ENCODE measurements at places on chromosomes 5 and 9. TPM values are rescaled to one million over a fixed set of nuclear protein-coding genes. Genes with fewer than 3 reads are reported as not detected.

DNA sequence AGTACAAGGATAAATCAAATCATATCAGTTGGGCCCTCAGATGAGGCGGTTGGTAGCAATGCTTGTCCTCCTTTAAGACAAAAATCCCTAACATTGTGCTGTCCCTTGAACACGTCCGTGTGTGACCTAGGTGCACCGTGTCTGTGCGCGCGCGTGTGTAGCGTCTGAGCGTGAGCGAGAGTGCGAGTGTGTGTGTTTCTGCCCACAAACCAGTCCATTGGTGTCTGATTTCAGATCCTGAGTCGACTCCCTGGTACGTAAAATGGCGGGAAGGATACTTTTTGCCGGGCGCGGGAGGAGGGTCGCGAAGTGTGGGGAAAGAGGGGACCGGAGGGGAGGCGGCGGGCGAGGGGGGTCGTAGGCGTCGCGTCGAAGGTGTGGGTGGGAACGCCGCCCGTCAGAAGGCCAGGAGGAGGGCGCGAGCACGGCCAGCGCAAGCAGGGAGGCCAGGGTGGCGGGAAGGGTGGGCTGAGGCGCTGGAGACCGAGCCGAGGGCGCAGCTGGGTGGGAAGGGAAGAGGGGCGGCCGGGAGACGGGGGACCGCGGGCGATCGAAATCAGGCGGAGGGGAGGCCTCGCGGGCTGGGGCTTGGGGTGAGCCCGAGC lies 8.9 kb downstream of the OTP start:
- peaks cover 21% of the 10 kb centered on the region for H3K4me1 ChIP-seq
- H3K4me3 ChIP-seq: no peak overlapping the region
- H3K36me3 ChIP-seq: no peaks in the 10 kb centered on the region
- DNase-seq: no peak

Gene LCN6
- 7.3 TPM for total RNA-seq

Gene IL9
- total RNA-seq: not detected

DNA sequence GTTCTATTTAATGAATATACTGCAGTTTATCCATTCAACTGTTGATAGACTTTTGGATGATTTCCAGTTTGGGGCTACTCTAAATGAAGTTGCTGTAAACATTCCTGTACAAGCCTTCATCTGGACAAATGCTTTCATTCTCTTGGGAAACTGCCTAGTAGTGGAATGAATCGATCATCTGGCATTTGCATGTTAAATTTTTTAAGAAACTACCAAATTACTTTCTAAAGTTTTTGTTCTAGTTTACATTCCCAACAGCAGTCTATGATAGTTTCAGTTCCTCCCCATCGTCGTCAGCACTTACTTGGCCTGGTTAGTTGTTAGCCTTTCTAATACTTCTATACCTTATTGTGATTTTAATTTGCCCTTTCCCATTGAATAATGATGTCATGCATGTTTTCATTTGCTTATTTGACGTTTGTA lies 306.3 kb downstream of the FER start:
- no peaks in the 10 kb centered on the region for H3K36me3 ChIP-seq
- no peak overlapping the region for H3K27ac ChIP-seq
- DNase-seq: no peak
- H3K27me3 ChIP-seq: no peaks in the 10 kb centered on the region

- no peak for DNase-seq
- H3K4me1 ChIP-seq: peaks cover 43% of the 10 kb centered on the region
- H3K27me3 ChIP-seq: peaks cover 78% of the 10 kb centered on the region
- no peak overlapping the region for H3K4me3 ChIP-seq
- H3K36me3 ChIP-seq: no peaks in the 10 kb centered on the region
- no peak overlapping the region for H3K27ac ChIP-seq
Observed at GRCh38 chr5:177402271-177403043, 2.0 kb upstream of the PFN3 start.

- H3K4me1 ChIP-seq: no peaks in the 10 kb centered on the region
- DNase-seq: no peak
- H3K36me3 ChIP-seq: no peaks in the 10 kb centered on the region
- H3K27me3 ChIP-seq: no peaks in the 10 kb centered on the region
Observed at GRCh38 chr9:16964228-16964627, 93.8 kb upstream of the BNC2 start.

Gene GADD45G
- 15.0 TPM for total RNA-seq

Gene TEX48
- total RNA-seq: not detected

DNA sequence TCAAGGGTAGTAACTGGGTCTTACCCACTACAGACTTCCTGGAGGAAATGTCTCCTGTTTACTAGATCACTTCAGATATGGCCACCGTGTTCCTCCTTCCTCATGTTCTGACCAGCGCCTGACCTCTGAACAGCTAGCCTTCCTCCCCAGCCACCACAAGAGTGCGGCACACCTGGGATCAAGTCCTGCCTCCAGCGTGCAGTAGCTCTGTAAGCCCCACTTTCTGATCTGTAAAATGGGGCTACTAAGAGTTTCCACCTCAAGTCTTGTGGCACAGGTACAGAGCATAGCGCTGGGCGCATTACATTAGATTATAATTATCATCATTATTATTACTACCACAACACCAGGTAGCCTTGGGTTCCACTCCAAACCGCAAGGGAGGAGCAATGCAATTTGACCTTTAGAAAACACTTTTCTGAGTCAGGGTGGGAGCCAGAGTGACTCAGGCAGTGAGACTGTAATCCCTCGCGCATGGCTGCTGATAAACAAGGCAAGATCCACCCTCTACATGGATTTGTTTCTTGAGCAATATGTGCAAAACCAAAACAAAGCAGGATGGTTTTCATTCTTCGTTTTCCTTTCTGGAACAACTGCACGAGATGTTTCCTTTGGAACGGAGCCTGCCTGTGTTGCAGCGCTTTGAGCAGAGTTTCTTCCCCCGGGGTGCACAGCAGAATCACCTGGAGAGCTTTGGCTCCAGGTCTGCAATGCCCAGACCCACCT lies 65.0 kb upstream of the ANGPTL2 start:
- peak overlapping the region; percentile 84 for H3K27ac ChIP-seq
- H3K4me1 ChIP-seq: no peaks in the 10 kb centered on the region
- H3K27me3 ChIP-seq: no peaks in the 10 kb centered on the region
- peak; percentile 94 for DNase-seq
- no peak overlapping the region for H3K4me3 ChIP-seq

DNA sequence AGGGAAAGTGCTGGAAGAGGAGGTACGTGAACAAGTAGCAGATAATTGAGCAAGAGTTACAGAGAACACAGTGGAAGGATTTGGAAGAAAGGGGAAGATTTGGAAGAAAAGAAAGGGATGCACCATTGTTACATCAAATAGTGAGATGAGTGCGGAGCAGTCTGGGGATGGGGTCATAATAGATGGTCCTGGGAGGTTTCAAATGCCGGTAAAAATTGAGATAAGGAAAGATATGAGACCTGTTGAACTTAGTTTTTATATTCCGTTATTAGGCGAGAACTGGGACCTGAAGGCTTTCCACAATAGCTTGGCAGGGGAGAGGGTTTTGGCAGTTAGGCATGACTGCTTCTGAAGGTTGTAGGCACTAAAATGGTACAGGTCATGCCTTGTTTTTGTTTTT lies 20.9 kb downstream of the ATP6V0E1 start:
- peaks cover 31% of the 10 kb centered on the region for H3K4me1 ChIP-seq
- DNase-seq: no peak
- H3K4me3 ChIP-seq: no peak overlapping the region
- H3K27ac ChIP-seq: no peak overlapping the region

Gene OBP2B
- total RNA-seq: not detected

DNA sequence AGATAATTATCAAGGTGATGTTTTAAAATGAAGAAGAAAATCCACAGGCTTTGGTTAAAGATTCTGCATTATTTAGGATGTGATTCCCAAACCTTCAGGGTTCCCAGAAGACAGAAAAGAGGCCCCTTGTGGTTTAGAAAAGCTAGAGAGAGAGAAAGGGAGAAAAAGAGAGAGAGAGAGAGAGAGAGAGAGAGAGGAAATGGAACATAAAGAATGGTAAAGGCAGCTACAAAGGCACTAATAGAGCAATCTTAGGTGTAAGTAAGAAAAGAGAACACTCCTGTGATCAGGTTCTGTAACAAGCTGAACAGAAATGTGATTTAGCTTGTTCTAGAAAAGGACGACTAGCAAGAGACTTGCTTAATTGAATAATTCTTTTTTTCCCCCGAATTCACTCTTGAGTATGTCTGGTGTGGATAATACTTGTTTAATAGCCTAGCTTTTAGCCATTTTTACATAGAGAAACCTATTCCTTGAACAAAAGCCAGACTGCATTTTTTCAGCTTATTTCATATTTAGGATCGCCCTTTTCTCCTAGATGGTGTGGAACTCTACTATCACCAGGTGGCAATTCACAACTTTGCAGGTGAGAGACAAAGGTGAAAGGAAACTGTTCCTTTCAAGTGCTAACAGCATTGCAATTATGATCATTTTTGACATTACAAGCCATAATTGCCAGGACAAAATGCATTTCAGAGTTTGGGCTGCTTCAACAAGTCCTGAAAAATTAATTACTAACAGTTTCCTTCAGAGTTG lies 57.6 kb upstream of the SH3GL2 start:
- H3K27ac ChIP-seq: no peak overlapping the region
- no peak overlapping the region for H3K4me3 ChIP-seq
- H3K27me3 ChIP-seq: no peaks in the 10 kb centered on the region

GRCh38 chr5:337563-338130 lies 16.1 kb downstream of the AHRR start:
- H3K27me3 ChIP-seq: no peaks in the 10 kb centered on the region
- no peak for DNase-seq
- no peaks in the 10 kb centered on the region for H3K36me3 ChIP-seq
- H3K4me1 ChIP-seq: no peaks in the 10 kb centered on the region
- H3K27ac ChIP-seq: no peak overlapping the region

Gene PRDM9
- total RNA-seq: not detected

DNA sequence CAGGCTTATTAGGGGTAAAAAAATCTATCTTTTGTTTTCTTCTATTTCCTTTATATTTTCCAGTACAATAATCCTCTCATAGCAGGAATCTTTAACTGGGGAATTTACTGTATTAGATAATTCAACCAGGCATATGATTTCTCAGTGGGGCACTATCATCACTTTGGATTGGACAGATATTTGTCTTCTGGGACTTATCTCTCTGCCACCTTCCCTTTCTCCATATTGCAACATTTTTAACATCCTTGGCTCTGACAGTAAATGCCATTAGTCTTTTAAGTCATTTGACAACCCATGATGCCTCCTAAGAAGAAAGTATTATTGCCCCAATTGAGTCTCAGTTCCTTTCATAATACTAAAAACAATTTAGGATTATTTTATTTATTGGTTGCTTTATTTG lies 304.1 kb downstream of the FGF10 start:
- H3K27me3 ChIP-seq: no peaks in the 10 kb centered on the region
- H3K36me3 ChIP-seq: no peaks in the 10 kb centered on the region
- DNase-seq: no peak
- no peak overlapping the region for H3K4me3 ChIP-seq

- H3K27ac ChIP-seq: no peak overlapping the region
- no peaks in the 10 kb centered on the region for H3K27me3 ChIP-seq
- no peak for DNase-seq
- H3K4me1 ChIP-seq: no peaks in the 10 kb centered on the region
- H3K36me3 ChIP-seq: peaks cover 18% of the 10 kb centered on the region
Observed at GRCh38 chr5:69292306-69292705, 40.3 kb downstream of the CCDC125 start.

GRCh38 chr5:140801494-140801841 lies 611 bp downstream of the PCDHA3 start:
- peak overlapping the region; percentile 43 for H3K4me3 ChIP-seq
- H3K27me3 ChIP-seq: no peaks in the 10 kb centered on the region
- H3K4me1 ChIP-seq: no peaks in the 10 kb centered on the region
- peak overlapping the region; percentile 51 for H3K27ac ChIP-seq
- no peak for DNase-seq

- no peak for DNase-seq
- no peak overlapping the region for H3K4me3 ChIP-seq
- no peaks in the 10 kb centered on the region for H3K27me3 ChIP-seq
- no peak overlapping the region for H3K27ac ChIP-seq
- H3K36me3 ChIP-seq: no peaks in the 10 kb centered on the region
Observed at GRCh38 chr9:34451545-34451944, 6.8 kb downstream of the FAM219A start.

GRCh38 chr5:68949711-68950110 lies 144.1 kb upstream of the SLC30A5 start:
- H3K4me3 ChIP-seq: no peak overlapping the region
- H3K27ac ChIP-seq: no peak overlapping the region
- H3K27me3 ChIP-seq: no peaks in the 10 kb centered on the region
- DNase-seq: no peak
- H3K4me1 ChIP-seq: no peaks in the 10 kb centered on the region

DNA sequence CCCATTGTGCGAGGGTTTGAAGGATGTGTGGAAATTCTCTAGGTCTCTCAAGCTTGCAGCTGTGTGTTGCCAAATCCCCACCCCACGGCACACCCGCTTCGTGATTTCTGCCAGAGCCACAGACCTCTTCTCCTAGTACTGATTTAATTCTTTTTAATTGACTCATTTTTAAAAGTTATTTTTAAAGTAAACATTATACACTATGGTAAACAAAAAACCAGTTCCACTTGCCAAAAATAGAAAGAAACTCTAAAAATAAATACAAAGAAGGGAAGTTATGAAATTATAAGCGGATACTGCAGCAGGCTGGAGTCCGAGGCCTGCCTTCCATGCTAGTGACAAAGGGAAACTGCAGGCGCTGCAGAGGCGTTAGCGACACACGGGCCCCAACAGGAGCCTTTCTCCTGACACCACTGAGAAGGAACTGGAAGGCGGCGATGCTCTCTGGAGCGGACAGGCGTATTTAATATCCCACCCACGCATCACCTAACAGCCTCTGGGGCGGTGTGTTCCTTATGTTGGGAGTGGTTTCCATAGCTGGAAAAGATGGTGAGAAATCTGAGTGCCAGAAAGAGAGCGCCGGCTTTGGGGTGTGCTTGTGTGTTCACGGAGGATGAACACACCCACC lies 122.5 kb downstream of the COL23A1 start:
- no peaks in the 10 kb centered on the region for H3K27me3 ChIP-seq
- DNase-seq: peak; percentile 80

Gene PLCXD3
- total RNA-seq: 1.8 TPM

Gene CLIC3
- not detected for total RNA-seq

GRCh38 chr5:179241764-179242370 lies 103.4 kb downstream of the ADAMTS2 start:
- no peaks in the 10 kb centered on the region for H3K4me1 ChIP-seq
- no peak overlapping the region for H3K27ac ChIP-seq
- peak; percentile 32 for DNase-seq
- no peak overlapping the region for H3K4me3 ChIP-seq
- H3K36me3 ChIP-seq: no peaks in the 10 kb centered on the region

GRCh38 chr9:132238992-132239391 lies 77.1 kb downstream of the NTNG2 start:
- no peak overlapping the region for H3K4me3 ChIP-seq
- H3K27me3 ChIP-seq: peaks cover 7% of the 10 kb centered on the region
- no peaks in the 10 kb centered on the region for H3K36me3 ChIP-seq
- DNase-seq: no peak
- H3K27ac ChIP-seq: no peak overlapping the region

GRCh38 chr5:82717738-82718137 lies 359.5 kb downstream of the TMEM167A start:
- H3K27me3 ChIP-seq: no peaks in the 10 kb centered on the region
- no peak overlapping the region for H3K27ac ChIP-seq
- H3K4me1 ChIP-seq: no peaks in the 10 kb centered on the region
- H3K4me3 ChIP-seq: no peak overlapping the region
- H3K36me3 ChIP-seq: no peaks in the 10 kb centered on the region
- no peak for DNase-seq

GRCh38 chr5:83955916-83956315 lies 235.3 kb upstream of the HAPLN1 start:
- no peaks in the 10 kb centered on the region for H3K4me1 ChIP-seq
- no peaks in the 10 kb centered on the region for H3K27me3 ChIP-seq
- H3K36me3 ChIP-seq: no peaks in the 10 kb centered on the region
- DNase-seq: no peak

All from sigmoid colon (tissue), 7 donors.